ENCODE measurements at places on chromosomes 4 and X.

- no peak for DNase-seq
Observed at GRCh38 chr4:94649381-94650133, 108.2 kb upstream of the BMPR1B start.

DNA sequence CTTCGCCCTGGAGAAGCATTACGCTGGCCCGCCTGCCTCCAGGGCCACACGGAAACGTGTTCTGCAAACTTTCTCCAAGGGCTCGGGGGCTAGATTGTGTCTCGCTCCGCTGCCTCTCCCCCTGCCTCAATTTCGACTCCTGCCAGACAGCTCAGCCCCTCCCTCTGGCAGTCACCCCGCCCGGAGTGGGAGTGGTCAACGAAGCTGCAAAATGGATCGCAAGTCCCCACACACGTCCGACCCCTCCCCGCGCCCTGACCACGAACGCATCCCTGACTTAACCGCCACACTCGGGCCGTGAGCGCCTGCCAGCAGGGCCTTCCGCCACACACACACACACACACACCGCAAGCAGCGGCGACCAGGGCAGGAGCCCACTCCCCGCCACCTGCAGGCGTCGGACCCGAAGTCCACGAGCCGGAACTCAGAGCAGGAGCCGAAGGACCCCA lies 47.0 kb upstream of the NKAP start:
- DNase-seq: peak; percentile 81

DNA sequence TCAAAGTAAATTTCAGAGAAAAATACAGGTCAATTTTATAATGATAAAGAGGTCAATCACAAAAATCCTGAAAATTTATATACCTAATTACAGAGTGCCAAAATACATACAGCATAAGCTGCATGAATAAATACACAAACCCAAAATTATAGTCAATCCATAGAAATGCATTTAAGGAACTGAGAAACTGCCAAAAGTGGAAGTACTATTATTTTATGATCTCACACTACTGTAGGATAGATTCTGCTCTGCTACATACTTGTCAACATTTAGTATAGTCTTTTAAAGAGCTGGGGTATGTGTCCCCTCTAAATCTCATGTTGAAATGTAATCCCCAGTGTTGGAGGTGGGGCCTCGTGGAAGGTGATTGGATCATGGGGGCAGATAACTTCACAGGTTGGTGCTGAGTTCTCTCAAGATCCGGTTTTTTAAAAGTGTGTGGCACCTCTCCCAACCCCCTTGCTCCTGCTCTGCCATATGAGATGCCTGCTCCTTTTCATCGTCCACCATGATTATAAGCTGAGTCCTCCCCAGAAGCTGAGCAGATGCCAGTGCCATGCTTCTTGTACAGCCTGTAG lies 31.8 kb downstream of the CHIC2 start:
- DNase-seq: no peak

- DNase-seq: no peak
Observed at GRCh38 chrX:10090319-10090718, 66.5 kb upstream of the CLCN4 start.

DNA sequence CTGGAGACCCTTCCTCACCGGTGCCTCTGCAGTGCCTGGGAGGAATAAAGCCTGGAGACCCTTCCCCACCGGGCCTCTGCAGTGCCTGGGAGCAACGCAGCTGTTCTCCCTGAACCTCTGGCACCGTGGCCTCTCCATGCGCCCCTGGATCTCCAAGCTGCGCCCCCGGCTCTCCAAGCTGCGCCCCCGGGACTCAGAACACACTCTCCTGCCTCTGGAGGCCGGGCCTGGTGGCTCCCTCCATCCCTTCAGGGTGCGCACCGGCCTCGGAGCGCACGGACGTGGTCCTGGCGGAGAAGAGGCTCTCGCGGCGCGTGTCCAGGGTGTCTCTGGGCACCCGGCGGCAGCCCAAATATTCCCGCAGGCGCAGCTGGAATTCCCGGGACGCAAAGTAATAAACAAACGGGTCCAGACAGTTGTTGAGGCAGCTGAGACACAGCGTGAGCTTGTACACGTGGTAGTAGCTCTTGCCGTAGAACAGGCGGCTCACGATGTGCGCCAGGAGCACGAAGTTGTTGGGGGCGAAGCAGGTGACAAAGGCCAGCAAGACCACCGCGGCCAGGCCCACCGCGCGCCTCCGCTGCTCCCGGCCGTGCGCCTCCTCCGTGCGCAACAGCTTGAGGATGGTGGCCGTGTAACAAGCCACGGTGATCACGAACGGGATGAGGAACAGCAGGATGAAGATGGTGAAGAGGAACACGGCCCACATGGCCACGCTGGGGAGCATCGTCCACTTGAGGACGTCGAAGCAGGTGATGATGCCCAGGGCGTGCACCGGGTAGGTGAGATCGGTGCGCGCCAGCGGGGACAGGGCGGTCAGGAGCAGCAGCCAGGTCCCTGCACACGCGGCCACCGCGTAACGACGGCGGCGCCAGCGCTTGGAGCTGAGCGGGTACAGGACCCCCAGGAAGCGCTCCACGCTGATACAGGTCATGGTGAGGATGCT lies 12.8 kb upstream of the ASMTL start:
- DNase-seq: peak; percentile 86

DNA sequence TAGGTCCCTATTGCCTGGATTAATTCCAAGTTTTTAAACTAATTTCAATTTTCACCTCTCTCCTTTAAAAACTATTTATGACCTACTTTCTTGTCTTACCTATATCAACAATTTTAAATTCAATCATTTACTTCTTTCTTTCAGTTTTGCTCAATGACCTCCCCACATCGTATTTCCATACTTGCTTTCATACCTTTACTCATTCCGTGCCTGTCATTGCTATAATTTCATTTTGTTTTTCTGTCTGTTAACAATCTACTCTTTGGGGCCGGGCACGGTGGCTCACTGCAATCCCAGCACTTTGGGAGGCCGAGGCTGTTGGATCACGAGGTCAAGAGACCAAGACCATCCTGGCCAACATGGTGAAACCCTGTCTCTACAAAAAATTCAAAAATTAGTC lies 781.1 kb downstream of the FSTL5 start:
- DNase-seq: no peak

DNA sequence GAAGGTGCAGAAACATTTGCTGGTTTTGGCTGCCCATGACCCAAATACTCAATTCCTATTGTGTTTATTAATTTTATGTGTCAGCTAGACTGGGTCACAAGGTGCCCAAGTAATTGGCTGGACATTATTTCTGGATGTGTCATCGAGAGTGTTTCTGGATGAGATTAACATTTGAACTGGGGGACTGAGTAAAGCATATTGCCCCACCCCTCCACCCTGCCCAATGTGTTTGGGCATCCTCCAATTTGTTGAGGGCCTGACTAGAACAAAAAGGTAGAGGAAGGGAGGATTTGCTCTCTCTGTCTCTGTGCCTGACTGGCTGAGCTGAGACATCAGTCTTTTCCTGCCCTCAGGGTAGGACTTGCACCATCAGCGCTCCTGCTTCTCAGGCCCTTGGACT lies 29.7 kb upstream of the LCORL start:
- no peak for DNase-seq

DNA sequence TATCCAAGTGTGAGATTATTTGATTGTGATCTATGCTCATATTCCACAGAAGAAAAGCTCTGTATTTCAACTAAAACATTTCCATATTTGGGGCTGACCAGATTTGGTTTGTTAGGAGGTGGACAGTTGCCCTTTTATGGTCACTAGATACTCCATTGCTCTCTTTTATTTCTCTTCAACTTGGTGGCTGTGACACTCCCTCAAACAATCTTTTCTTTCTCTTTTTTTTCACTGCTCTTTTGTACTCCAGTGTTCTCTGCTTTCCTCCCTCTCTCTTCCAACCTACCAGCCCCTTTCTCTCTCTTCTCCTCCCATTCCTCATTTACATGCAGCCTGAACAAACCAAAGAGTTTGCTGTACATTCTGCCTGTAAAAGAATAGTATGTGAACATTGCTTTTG lies 48.8 kb downstream of the RBPJ start:
- no peak for DNase-seq

DNA sequence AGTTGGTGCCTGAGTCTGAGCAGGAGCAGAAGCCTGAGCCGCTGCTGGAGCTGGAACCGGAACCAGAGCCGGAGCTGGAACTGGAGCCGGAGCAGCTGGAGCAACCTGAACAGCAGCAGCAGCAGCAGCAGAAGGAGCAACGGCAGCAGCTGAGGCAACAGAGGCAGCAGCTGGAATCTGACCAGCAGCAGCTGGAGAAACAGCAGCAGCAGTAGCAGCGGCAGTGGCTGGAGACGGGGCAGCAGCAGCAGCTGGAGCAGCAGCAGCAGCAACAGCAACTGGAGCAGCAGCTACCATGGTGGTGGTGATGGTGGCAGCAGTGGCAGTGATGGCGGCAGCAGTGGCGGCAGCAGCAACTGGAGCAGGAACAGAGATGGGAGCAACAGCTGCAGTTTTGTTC lies 61.5 kb downstream of the AMOT start:
- DNase-seq: no peak
